Nephron progenitor cell (in vitro differentiated cells): ENCODE measurements at places on chromosomes 1 and 21.

GRCh38 chr1:100903777-100904176 lies 7.9 kb downstream of the SLC30A7 start:
- DNase-seq, result no peak

DNA sequence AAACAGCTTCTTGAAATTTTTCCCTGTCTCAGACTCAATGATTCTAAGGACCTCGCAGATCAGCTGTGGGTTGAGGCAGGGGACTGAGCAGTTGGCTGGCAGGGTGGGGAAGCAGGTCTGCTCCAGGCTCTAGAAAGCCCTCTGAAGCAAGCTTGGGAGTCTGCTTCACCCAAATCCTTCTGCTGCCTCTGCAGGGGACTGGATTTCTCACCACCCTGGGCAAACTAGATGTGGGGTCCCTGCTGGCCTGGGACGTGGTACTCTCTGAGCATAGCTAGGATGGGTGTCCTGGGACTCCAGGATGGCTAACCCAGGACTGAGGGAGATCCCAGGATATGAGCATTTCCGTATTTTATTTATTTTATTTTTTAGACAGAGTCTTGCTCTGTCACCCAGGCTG lies 89.3 kb downstream of the LAMC2 start:
- DNase-seq, result no peak

DNA sequence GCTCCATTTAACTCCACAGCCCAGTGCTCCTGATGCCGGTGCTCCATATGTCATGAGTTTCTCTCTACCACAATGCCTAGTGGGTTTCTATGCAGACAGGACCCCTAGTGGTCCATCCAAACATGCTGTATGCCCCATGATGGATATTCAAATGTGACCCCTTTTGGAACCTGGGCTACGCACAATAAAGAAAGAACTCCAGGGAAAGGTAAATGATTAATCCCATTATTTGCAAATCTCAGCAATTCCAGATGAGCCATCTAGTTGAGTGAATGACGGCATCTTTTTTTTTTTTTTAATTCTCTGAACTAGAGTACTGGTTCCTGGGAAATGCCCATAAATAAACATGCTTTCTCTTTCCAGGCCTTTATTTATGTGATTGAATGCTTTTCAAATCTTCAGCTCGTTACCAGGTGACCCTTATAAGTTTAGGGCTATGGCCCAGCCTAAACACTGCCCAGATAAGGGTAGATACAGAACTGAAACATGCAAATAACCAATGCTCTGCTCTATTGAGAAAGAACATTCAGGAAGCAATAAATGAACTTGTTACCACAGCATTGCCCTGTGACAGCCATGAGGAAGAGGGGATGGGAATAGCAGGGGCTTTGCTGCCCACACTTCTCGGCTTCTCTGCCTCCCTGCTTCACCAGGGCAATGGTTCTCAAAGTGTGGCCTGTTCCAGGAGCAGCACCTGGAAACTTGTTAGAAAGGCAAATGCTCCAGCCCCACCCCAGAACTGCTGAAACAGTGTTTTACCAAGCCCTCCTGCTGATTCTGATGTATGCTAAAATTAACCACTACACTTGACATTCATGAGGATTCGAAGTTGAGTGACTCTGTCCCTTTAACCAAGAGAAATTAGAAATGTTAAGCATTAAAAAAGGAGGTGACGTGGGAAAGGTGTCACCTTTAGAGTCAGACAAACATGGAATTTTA lies 151.7 kb downstream of the SEC16B start:
- DNase-seq, result no peak

DNA sequence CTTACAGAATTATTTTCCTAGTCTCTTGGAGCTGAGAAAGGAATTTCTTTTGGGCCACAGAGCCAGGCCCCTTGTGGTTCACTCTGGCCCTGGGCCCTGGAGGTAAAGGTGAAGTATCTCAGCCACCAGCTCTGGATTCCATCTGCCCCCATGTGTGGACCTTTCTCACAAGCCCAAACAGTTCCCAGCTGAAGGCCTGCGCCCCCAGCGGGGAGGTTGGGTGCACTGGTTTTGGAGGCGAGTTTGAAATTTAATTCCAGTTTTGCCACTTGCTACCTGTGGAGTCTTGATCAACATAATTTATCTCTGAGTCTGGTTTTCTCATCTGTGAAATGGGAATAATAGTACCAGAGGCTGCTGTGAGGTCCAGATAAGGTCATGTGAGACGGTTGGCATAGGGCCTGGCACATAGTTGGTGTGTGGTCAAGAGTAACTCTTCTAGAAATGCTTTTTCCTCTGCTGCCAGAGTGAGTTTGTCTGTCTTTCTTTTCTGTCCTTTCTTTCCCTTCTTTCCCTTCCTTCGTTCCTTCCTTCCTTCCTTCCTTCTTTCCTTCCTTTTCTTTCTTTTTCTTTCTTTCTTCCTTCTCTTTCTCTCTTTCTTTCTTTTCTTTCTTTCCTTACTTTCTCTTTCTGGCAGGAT lies 6.1 kb downstream of the AGTRAP start:
- no peak for DNase-seq

DNA sequence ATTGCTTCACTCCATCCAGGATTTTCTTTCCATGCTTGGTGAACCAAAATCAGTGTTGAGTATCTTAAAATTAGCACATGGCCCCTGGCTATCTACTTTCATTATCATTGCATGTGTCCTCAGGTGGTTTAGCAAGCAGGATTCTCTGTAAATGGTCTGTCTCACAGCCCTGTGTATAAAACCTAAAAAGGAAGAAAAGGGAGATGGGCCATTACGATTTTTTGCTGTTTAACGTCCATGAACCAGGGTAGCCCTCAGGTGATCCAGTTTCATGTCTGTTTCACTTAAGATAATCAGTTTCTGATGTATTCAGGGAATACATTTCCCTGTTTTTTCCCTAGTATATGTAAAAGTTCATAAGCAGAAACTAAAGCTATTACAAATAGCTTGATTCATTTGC lies 238.2 kb downstream of the NFIA start:
- no peak for DNase-seq

GRCh38 chr1:226312065-226312464 lies 3.1 kb upstream of the LIN9 start:
- DNase-seq, result no peak

DNA sequence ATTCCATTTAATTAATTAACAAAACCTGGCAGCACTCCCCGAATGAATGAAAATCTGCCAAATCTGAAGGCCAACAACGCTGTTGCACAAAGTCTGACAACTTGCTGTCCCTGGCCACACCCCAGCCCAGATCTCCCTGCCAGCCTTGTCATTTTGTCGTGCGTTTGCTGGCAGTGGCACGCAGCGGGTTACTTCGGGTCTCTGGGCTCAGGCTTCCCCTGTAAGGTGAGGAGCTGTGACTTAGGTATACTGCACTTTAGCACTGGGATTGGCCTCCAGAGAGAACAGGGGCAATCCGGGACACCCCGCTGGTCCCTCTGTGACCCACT lies 34.3 kb upstream of the SIM2 start:
- DNase-seq, result no peak

GRCh38 chr1:7408771-7409150 lies 362.3 kb upstream of the VAMP3 start:
- no peak for DNase-seq

GRCh38 chr1:156948708-156949107 lies 28.3 kb downstream of the LRRC71 start:
- no peak for DNase-seq

- DNase-seq, result no peak
These were observed 67.7 kb upstream of the MPC2 start for GRCh38 chr1:168004531-168004930.

DNA sequence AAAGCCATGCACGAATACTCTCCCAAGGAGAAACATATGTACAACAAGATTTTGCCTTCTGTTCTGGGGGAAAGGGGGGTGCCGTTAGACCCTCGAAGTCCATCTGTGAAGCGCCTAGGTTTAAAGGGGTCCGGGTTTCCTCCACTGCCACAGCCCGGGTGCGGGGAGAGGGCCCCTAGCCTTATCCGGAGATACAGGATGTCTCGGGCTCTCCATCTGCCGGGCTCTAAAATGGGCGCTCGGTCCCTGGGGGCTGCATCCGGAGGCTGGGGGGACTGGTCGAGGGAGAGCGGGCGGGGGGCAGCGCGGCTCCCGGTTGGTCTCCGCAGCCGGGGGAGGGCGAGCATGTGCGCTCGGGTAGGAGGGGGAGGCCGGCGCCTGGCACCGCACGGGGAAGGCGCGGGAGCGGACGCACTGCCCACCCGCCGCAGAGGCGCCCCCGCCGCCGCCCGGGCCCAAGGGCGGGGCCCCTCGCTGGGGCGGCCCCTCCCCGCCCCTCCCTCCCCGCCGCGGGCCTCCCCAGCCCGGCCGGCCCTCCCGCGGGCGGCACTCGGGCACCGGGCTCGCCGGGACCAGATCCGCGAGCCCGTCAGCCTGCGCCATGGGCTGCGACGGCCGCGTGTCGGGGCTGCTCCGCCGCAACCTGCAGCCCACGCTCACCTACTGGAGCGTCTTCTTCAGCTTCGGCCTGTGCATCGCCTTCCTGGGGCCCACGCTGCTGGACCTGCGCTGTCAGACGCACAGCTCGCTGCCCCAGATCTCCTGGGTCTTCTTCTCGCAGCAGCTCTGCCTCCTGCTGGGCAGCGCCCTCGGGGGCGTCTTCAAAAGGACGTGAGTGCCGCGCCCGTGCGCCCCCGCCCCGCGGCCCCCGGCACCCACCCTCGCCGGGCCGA lies 63.1 kb downstream of the ELK4 start:
- peak; percentile 52 for DNase-seq

DNA sequence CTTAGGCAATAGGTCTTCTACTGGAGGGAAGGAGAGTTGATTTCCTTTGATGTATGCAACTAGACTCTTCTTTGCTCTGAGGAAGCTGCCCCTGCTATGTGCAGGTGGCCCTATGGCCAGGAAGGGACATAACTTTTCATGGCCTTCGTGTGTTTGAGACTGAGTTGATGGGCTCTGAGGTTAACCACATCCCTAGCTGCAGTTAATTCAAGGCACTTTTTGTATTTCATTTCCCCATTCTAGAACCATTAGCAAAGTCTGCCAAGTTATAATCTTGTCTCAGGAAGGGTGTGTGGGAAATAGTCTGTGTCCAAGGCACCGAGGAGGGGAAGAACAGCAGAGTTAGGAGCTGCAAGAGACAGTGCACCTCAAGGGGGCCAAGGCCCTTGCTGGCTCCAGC lies 2.5 kb downstream of the FCRL4 start:
- DNase-seq, result no peak

GRCh38 chr21:32096411-32096810 lies 182.4 kb downstream of the MIS18A start:
- DNase-seq, result peak; percentile 25
